HT-29 (cell line): ENCODE measurements at places on chromosomes 4 and X.

DNA sequence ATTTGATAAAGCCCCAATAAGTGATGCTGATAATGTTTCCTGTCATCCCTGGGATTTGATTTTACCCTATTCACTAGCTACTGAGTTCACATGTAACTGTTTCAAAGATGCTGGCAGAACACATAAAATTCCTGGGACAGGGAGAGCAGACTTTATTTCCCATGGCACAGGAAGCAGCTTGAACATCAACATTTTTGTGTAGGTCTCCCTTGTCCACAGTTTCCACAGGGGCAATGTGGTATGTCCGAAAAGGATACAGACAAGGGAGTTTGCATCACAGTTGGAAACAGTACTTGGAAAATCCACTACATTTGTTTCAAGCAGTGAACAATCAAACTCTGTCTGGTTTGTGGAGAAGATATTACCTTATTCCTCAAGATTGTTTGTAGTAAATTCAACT, 129.2 kb upstream of the KLHL4 start:
- no peak for DNase-seq

DNA sequence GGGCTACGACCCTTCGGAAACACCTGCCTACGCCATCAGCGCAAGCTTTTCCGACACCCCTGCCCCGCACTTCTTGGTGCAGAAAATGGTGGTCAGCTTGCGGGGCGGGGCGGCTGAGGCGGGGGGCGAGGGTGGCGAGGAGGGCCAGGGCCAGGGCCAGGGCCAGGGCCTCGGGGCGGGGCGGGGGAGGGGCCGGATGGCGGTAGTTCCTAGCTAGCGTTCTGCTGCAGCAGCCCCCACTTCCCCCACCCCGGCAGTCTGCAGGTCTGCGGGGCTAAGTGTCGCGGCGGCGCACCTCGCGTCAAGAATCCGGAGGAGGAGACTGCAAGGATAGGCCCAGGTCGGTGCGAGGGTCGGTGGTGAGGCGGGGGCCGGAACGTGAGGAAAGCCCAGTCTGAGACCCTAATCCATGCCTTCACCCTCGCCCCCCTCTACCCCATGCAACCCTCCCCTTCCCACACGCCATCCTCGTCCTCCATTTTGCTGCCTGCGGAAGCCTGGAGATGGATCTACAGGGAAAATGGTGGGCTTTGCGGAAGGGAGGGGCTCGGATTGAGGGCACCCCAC, 600 bp downstream of the BEX4 start:
- no peak for DNase-seq

DNA sequence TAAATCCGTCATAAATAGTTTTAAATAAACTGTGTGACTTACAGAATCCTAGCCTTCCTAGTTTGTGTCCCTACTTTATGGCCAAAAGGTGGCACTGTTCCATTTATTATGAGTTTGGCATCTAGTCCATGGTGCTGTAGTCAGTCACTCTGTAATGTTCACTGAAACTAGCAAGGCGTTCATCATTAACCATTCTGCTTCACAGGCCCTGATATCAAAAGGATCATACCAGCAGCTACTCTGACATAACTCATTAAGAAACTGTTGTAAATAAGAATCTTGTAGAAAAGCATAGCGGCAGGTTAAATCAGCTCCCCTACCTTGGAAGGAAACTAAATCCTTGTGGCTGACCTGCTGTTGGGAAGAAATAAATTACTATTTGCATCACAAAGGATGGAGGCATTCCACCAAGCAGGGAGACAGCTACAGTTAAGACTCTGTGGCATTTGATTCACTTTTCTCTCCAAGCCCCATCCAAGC, 919.6 kb upstream of the DIAPH2 start:
- DNase-seq, result peak; percentile 62

DNA sequence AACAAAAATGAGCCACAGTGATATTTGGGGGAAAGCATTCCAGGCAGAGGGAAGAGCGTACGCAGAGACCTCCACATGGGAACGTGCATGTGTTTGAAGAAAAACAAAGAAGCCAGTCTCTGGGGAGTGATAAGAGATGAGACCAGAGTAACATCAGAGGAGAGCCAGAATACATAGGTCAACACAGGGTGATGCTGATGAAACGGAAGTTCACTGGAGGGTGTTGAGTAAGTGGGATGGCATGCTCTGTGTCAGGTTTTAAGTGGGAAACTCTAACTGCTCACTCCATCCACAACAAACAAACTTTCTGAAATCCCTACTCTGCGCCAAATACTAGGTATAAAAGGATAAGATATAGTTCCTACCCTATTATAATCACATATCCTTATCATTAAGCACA, 110.0 kb downstream of the ARHGAP6 start:
- DNase-seq, result no peak

DNA sequence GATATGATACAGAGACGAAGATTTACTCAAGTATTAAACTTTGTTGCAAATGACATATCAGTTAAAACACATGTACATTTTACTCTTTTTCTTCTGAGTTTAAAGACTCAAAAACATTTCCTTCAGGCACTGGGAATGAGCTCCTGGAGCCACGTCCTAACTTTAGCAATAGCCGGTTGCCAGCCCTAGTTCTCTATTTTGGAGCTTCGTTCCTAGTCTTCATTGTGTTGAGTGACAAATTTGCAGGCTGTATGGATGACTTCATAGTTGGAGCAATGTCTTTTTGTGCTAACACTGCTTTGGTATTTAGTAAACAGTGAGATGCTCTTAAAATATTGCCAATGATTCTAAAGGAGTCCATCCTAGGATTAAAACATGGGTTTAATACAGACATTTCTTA, 190.9 kb downstream of the FAT4 start:
- DNase-seq, result no peak

DNA sequence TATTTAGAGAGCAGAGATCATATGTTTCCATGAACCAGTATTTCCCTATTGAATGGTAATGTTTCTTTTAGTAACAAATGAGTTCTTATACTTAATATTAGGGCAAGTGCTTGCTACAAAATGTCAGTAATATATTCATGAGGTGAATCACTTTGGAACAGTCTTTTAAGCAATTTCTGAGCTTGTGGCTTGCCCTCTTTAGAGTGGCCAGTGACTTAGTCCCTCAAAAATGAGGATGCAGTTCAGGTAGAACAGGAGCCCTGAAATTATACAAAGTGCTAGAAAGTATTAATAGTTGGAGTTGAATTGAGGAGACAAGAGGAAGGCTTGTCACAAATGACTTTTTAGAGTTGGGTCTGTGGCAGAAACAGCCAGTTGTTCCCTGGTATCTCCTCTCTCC, 53.4 kb upstream of the PITX2 start:
- no peak for DNase-seq

GRCh38 chrX:29561417-29561816, 653.9 kb upstream of the MAGEB2 start:
- DNase-seq, result no peak

DNA sequence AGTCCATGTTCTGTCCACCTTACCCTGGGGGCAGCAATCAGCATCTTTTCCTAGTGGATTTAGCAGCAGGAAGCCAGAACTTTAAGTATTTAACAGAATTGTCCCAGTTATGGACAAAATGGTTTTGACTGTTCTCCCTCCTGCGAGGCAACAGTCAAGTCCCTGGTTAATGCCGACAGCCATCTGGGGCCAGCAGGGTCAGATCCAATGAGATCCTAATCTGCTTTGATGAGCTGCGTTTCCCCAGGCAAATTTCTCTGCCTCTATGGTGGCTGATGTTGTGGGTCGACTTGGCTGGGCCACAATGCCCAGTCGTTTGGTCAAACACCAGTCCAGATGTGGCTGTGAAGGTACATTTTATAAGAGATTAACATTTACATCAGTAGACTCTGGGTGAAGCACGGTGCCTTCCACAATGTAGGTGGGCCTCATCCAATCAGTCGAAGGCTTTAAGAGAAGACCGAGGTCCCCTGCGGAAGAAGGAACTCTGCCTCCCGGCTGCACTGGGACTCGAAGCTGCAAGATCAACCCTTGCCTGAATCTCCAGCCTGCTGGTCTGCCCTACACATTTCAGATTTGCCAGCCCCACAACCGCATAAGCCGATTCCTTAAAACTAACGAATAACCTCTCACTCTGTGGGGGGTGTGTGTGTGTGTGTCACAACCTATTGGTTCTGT, 89.0 kb upstream of the C4orf50 start:
- DNase-seq, result no peak

- DNase-seq, result no peak
These were observed 81.0 kb downstream of the PPA2 start for GRCh38 chr4:105392858-105393257.

GRCh38 chrX:112197840-112198239, 115.3 kb upstream of the TRPC5 start:
- DNase-seq, result no peak

GRCh38 chrX:3044671-3045070, 3.4 kb downstream of the ARSF start:
- DNase-seq, result no peak

- no peak for DNase-seq
These were observed 282.9 kb upstream of the PCDH7 start for GRCh38 chr4:30437316-30437715.

DNA sequence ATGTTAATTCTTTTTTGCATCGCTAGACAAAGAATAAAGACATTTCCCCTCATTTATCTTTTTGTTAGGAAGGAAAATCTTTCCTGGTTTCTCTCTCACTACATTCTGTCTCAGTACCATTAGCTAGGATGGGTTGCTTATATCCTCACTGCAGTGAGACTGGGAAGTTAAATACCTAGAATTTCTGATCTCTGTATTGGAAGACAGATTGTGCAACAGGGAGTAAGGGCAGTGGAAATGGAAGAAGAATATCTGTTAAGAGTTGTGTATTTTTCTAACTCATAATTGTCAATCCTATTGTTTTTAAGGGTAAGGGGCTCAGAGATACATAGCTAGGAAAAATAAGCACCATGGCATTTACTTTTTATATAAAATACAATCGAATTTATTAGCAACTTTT, 19.6 kb downstream of the PTPN13 start:
- DNase-seq, result no peak

DNA sequence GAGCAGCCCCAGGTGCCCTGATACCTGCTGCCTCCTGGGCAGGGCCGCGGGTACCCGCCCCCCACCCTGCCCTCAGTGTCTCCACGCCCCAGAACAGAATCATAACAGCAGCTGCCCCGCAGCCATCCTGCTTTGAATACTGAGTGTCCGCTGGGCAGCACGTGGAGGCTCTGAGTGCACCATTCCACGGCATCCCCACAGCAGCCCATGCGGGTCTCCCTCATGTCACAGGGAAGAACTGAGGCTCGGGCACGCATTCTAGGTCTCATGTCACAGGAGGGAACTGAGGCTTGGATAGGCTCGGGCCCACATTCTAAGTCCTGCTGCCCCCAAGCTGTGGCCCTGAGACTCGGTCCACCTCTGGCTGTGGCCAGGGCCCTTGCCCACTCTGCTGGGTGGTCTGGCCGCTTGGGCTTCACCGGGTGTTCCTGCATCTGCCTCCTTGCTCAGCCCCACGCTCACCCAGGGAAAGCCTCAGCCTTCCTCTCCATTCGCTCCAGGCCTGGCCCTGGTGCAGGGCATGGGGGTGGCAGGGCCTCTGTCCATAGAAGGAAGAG, 221.6 kb upstream of the PSAPL1 start:
- DNase-seq, result no peak

GRCh38 chrX:153621949-153622598, 23.1 kb upstream of the CCNQ start:
- DNase-seq, result no peak

DNA sequence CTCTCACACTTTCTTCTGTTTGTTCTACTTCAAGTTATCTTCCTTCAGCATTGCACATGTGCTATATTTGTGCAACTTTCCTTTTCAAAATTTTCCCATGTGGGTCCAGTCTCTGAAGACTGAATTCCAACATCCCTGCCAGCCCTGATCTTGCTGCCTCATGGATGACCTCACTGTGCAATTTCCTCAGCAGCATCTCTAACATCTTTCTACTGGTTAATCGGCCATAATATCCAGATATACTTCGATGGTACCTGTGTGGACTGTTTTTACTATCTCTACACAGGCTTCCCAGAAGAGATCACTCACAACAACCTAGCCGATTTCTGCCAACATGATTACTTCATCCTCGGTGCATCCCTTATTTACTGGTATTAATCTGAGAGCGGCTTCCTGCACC, 41.5 kb downstream of the GPM6A start:
- DNase-seq, result no peak

DNA sequence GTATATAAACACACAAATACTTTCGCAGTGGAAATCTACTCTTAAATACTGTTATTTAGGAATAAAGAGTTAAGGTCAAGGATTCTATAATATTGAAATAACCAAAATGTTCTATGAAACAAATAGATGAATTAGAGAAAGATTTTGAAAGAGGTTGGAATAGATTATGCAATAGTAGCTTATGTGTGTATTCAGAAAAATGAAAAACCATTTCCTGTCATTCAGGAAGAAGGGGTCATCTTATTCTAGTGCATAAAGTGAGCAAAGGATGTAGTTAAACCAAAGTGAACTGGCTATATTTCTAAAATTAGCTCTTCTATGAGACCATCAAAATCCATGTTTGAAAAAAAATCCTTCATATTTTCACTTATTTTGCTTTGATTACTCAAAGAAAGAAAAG, 30.0 kb upstream of the MYOZ2 start:
- DNase-seq, result no peak

- DNase-seq, result no peak
These were observed 28.0 kb downstream of the PPP2R3B start for GRCh38 chrX:358651-359143.

GRCh38 chr4:68700152-68700551, 29.7 kb upstream of the UGT2B15 start:
- DNase-seq, result no peak

GRCh38 chr4:116736756-116737155, 348.6 kb downstream of the TRAM1L1 start:
- DNase-seq, result no peak

DNA sequence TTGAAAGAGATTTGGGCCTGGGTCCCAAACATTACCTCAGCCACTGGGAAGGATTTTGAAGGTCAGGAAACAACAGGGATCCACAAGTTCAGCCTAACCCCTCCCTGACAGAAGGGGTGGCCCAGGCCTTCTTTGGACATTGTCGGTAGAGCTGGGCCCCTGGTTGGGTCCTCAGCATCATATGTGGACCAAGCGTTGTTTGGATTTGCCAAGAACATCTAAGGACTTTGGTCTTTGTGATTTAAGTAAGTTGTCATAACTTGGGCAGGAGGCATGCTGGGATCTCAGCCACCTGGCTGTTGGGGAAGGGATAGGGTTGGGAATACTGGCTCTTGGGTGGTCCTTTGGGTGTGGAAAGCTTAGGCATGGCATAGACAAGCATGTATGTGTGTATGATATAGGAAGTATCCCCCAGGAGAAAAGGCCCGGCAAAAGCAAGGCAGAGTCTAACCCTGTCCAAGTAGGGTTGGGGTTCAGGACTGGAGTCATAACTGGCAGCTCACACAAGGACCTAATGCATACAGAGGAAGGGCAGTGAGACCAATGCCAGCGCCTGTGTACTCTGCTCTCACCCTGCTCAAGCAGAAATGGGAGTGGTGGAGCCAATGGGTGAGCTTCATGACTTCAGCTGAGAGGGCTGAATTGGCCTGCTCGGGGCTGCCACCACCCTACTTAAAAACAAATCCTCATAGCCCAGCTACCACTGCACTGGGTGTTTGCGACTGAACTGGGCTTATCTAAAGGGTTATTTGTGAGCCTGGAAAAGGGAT, 102.8 kb downstream of the RTL5 start:
- DNase-seq, result no peak
